ENCODE measurements at places on chromosomes 7 and 10.

DNA sequence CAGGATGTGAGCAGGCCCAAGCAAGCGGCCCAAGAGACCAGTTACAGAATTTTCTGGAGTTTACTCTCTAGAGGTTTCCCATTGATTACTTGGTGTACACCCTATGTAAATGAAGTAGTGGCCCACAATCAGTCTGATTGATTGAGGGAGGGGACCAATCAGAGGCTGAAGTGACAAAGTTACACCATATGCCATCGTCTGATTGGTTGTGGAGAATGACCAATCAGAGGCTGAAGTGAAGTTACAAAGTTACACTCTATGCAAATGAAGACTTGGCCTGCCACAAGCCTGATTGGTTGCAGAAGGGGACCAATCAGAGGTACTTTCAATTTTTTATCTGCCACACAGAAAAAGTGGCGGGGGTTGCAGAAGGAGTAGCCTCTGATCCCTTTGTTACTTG, 83.7 kb downstream of the KIF20B start:
- DNase-seq = no peak

DNA sequence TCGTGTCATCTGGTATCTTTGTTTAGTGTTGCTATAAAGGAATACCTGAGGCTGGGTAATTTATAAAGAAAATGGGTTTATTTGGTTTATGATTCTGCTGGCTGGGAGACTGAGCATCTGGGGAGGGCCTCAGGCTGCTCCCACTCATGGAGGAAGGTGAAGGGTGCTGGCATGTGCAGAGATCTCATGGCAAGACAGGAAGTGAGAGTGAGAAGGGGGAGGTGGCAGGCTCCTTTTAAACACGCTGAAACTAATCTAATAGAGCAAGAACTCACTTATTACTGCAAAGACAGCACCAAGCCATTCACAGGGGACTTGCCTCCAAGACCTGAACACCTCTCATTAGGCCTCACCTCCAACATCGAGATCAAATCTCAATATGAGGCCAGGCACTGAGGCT, 11.3 kb downstream of the OIT3 start:
- DNase-seq = no peak

- no peak for DNase-seq
Measured at GRCh38 chr10:65622608-65623007, 1303.2 kb upstream of the LRRTM3 start.

GRCh38 chr7:113175525-113176104, 57.3 kb upstream of the SMIM30 start:
- DNase-seq = no peak

GRCh38 chr7:130296221-130296951, 3.4 kb downstream of the CPA4 start:
- no peak for DNase-seq

GRCh38 chr7:94426980-94427875, 32.5 kb downstream of the COL1A2 start:
- no peak for DNase-seq

GRCh38 chr10:57035310-57035709, 674.3 kb upstream of the ZWINT start:
- no peak for DNase-seq

DNA sequence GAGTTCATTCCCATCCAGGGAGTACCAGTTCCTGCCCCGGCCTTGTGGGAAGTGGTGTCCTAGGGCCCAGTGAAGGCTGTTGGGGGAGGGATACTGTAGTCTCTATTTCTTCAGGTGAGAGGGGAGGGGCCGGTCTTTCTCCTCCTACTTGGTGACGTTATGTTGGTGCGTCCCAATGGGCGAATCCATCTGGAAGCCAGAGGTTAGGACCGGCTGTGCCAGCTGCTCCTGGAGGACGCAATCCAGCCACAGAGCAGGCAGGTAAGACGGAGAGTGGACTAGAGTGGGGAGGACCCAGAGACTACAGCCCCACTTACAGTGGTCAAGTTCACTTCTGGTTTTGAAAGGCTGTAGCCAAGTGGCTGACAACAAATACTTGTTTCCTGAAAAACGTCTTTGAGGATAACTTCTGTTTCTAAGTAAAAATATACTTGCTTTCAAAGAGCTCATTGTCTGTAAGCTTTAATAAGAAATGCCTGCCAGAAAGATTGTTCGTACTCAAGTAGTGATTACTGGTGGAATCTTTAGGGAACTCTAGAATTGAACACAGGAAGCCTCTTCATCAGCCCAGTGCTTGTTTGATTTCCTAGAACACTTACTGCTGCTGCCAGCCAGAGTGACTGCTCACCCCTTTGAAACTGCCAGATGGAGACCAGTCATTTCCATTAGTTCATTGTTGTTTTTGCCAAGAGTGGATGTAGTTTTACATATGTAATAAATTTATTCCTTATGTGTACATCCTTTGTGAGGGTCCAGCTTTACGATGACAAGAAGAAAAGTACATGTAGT, 25.4 kb downstream of the RBM33 start:
- no peak for DNase-seq

GRCh38 chr7:38310591-38311101, 37.2 kb upstream of the TARP start:
- DNase-seq = no peak

DNA sequence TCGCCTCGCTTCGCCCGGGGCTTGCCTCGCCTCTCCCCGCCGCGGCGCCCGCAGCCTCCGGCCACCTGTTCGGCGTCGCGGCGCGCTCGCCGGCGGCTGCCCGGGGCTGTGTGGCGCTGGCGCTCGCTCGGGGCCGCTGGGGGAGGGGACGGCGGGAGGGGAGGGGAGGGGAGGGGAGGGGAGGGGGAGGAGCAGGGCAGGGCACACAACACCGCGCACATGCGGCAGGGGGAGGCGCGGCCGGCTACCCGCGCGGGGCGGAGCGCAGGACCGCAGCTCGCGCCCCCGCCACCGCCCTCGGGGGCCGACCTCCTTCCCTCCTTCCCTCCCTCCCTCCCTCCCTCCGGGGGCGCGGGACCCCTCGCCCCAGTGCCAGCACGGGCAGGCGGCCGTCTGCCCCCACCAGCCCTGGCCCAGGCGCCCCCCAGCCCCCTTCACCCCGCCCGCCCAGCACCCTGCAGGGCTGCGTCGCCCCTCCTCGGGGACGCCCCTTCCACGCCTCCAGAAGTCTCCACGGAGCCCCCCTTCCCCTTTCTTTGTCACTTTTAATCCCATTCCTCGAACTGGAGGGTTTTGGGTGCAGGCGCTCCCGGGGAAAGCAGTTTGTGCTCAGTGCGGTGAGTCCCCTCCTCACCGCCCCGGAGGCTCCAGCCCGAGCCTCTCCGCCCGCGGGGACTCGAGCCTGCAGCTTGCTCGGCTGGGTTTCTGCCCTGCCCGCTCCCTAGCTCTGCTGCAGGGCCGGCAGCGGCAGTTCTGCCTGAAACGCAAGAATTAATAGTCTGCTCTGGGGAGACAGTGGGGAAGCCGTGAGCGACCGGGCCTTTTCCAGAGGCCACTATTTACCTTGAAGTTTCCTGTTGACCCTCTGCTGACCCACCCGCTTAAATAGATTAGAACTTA, at the start of gene PARD3:
Gene PARD3, minus strand, starts transcription at position 112 of the 900 bp plus-strand sequence. CDS start 301 bp downstream, outside the sequence.
- DNase-seq = no peak

GRCh38 chr7:144534196-144534595, 130.7 kb upstream of the NOBOX start:
- no peak for DNase-seq

DNA sequence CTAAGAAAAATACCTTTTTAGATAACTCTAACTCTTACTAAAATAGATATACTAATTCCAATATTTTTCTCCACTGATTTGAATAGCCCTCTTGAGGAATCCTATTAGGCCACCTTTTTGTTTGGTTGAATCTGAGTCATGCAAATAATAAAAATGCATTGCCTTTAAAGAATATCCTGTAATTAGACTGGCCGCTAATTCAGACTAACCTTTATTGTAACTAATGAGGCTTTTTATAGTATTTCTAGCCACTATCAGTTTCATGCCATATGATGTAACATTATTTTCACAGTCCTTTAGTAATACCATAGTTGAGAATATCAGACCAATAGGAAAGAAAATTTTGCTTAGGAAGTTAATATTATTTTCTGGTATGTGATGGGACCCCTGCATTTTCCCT, 90.1 kb downstream of the CREB5 start:
- no peak for DNase-seq

DNA sequence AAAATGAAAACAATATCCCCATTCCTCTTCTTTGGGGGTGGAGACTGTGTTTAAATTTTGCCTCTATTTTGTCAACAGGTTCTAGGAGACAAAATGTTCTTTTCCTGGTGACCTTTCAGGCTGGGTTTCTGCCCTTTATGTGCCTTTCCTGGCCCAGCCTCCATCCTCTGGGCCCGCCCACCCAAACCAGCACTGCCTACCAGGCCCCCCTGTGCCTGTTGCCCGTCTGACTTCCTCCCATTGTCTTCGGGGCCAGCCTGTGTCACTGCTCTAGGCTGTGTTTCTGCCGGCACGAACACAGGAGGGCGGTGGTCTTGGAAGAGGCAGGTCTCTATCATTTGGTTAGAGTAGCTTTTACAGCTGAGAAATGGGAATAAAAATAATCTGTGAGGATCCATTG, 13.9 kb downstream of the TSPAN14 start:
- DNase-seq = peak; percentile 65

DNA sequence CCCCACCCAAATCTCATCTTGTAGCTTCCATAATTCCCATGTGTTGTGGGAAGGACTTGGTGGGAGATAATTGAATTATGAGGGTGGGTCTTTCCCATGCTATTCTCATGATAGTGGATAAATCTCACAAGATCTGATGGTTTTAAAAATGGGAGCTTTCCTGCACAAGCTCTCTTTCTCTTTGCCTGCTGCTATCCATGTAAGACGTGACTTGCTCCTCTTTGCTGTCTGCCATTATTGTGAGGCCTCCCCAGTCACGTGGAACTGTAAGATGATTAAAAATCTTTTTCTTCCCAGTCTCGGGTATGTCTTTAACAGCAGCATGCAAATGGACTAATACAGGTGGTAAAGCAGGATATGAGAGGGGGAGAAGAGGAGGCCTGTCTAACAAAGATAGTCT, 88.3 kb downstream of the TMEM106B start:
- no peak for DNase-seq

GRCh38 chr10:92074126-92074887, 150.7 kb downstream of the BTAF1 start:
- DNase-seq = no peak

DNA sequence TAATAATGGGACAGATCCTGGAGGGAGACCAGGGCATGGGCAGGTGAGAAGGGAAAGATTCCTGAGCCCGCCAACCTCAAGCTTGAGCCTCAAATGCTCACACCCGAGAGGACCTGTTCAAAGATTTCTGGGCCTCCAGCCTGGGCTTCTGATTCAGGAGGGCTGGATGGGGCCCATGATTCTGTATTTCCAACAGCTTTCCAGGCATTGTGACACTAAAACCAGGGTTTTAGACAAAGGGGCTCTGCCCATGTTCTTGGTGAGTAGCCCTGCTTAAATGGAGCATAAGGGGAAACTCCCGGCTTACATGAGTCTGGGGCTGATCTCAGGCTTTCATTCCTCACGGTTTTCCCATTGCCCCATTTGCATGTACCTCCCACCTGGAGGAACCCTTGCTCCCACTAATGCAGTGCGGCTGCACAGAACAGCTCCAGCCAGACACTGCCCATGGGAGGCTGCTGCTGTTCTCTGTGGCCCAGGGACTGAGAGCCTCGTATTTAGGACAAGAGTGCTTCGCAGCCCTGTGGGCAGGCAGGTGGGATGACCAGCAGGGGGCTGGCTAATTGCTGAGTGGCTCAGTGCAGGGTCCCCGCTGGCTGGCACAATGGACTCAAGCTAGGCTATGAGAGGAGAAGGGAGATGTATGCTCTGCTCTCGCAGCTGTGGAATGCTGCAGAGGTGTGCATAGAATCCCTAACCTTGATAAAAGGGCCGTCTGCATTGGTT, 135.3 kb upstream of the COBL start:
- no peak for DNase-seq

DNA sequence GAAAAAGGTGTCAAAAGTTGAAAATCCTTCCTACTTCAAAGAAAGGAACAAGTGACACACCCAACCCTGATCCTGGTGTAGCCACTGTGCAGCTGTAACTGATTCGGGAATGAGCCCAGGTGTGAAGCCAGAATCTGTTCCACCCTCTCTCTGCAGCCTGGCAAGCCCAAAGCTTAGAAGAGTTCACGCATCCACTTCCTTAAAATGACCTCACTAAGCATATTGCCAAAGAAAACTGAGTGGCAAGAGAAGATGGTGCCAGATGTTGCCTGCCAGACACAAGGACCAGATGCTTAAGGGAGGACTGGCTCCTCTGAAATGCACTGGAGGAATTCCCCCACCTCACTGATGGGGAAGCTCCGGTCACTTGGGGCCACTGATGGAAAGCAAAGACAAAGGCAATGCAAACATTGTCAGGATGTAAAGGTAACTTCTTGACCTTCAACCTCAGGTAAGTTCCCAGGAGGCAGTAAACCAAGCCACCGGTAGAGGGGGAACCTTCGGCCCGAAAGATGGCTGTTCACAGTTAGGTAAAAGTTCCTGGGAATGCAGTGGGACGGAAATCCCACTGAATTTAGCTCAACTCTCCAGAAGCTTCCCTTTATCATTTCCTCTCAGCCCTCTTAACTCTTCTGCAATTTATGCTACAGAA, 554.9 kb downstream of the KCNMA1 start:
- DNase-seq = no peak

GRCh38 chr10:86329896-86330680, 36.5 kb downstream of the GRID1 start:
- DNase-seq = no peak

DNA sequence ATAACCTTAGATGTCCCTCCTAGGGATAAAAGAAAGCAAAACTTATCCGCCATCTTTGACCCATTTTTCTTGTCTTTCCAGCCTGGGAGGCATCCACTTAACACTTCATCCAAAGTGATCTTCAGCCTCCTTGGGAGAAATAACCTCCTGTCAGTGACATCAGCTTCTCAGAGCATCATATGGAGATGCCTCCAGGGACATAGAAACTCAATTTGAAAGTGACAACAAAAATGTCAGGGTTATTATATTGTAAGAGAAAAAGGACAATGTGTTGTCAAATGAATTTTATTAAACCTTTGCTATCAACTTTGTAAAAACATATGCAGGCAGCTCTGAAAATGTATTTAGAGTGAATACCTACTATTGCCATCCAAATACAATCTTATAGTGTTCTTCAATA, 371.2 kb upstream of the ADARB2 start:
- DNase-seq = no peak

DNA sequence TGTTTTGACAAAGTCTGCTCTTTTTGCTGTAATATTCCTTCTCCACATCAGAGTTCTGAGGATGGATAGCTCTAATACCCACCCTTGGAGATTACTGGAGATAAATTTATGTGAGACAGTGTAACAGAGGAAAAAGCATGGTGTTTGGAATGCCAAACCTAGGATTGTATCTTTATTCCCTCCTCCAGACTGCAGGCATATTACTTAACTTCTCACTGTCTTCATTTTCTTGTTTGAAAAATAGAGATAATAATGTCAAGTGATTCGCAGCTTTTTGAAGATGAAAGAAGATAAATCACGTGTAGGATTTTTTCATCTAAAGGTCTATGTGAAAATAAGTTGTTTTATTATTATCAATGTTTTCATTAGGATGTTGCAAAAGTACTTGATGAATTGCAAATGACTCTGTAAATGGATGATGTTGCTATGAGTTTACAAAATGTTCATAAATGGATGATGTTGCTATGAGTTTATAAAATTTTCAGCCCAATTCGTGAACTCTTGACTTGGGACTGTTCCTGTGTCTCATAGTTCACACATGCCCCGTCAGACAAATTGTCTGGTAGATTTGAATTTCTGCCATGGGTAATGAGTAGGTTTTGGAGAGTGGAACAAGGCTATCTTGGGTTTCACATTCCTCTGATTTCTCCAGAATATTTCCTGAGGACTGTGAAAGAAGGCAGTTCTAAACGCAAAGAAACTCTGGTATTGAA, 113.1 kb upstream of the IGFBP3 start:
- no peak for DNase-seq

All from ascending aorta (tissue), 2 donors.